Activated naive CD8-positive, alpha-beta T cell treated with anti-CD3 and anti-CD28 coated beads for 36 hours (primary cell): ENCODE measurements at places on chromosomes 3 and 15. TPM values are rescaled to one million over a fixed set of nuclear protein-coding genes. Genes with fewer than 3 reads are reported as not detected.

GRCh38 chr3:107994181-107994580, 96.7 kb downstream of the CD47 start:
- no peak for DNase-seq

The SCN5A gene
- 1.3 TPM for total RNA-seq

- DNase-seq: no peak
Observed at GRCh38 chr3:72015463-72015862, 230.5 kb upstream of the PROK2 start.

GRCh38 chr3:46966811-46967210, 9.7 kb downstream of the CCDC12 start:
- no peak for DNase-seq

GRCh38 chr3:98532275-98532637, 478 bp downstream of the GPR15 start:
- no peak for DNase-seq

DNA sequence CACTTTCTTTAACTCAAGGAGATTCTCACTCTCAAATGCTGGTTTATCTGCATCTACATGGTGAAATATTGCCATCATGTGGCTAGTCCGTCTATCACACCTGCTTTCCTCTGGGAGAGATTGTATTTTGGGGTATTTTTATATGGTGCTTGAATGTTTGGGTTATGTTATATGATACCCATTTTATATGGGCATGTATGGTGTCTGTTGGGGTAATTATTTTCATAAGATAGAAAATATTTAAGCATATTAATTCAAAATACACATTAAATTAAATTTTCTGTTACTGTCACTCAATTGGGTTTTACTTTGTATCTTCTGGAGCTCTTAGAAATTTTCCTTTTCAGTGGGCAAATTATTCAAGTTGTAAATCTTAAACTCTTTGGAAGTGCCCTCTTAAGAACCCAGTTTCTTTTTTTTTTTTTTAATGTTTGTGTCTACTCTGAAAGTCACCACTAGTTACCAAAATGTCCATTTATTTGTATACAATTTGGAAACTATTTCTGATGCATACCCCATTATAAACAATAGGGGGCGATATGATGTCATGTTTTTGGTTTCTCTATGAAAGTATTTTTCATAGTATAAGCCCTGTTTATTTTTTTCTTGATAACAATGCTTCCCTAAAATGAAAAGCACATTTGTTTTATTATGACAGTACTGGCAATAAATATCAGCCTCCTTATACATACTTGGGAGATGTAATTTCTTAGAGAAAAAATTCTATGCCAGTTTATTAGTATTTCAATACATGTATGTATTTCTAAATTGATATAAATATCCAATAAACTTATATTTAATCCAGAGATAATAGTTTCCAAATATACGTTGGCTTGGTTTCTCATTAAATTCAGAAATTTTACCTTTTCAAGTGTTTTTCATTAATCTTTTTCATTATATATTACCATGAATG, 36.1 kb upstream of the PLSCR5 start:
- peak; percentile 1 for DNase-seq

The SCG3 gene
- total RNA-seq: not detected

- DNase-seq: no peak
Observed at GRCh38 chr3:156819842-156820691, 6.1 kb upstream of the LEKR1 start.

- DNase-seq: no peak
Observed at GRCh38 chr3:138187296-138188012, at the start of gene ARMC8. TSS of gene ARMC8 (plus strand) at chr3:138187301. CDS start at chr3:138187555, 254 bp downstream.

The SATB1 gene
- 92.0 TPM for total RNA-seq

The PAK6 gene
- total RNA-seq: 0.18 TPM

GRCh38 chr3:111794711-111795110, 64.4 kb upstream of the PHLDB2 start:
- no peak for DNase-seq

The STT3B gene
- total RNA-seq: 115 TPM

DNA sequence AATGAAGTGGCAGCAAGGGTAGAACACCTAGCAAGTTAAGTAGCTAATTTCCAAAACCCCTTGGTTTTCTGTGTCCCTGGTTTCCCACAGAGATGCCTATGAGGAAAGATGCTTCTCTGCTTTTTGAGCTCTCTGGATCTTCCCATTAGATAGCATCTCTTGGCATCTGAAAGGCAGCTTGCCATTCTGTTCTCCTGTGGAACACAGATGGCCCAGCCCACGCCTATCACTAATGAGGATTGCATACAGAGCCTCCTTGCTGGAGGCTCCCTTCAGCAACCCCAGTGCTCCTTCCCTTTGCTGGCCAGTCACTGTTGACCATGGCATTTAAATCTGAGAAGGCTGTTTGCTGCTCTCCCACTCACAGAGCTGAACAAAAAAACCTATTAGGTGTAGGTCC, 34.4 kb upstream of the ETV5 start:
- no peak for DNase-seq

The EHD4 gene
- total RNA-seq: 23.5 TPM

DNA sequence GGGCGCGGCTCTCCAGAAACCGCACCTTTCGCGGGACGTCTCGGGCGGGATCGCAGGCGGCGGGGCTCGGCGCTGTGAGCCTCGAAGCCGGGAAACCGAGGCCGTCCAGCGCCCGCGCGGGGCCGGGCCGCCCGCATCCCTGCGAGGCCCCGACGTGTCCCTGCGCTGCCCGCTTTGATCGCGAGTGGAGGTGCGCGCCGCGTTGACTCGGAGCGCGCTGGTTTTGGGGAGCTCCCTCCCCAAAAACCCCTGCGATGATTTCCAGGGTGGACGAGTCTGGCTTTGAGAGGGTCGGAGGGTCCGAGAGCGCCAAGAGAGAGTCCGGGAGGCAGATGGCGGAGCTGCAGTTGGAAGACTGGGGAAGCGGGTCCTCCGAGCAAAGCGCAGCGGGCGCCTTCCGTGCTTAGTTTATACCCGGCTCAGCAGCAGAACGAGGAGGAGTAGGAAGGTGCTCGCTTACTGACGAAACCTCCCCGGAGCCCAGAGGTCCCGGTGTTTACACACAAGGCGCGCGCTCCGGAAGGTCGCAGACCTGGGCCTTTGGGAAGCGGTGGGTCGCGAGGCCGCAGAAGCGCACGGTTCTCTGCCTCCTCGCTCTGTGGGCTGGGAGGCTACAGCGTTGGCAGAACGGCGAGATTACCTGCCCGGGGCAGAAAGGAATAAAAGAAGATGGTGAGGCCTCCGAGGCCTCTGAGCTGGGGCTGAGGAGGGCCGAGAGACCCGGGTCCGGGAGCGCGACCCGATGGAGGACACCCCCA, 687 bp downstream of the ALDH1A3 start:
- DNase-seq: no peak

The SNURF gene
- 19.6 TPM for total RNA-seq

DNA sequence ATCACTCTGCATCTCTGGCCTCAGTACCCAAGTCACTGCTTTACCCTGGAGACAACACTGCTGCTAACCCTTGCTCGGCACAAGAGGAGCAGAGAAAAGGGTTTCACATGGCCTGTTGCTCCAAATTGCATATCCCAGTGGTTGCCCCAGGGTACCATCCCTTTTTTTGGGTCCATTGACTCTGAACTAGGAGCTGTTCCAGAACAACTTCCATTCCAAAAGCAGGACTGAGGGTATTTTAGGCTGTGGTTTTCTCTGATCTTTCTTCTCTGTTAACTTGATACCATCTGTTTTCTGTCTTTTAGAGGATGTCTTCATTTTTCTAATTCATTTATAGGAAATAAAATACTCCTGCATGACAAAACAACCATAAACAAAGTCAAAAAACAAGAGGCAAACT, 17.3 kb upstream of the RYK start:
- DNase-seq: no peak

The C15orf62 gene
- total RNA-seq: 0.43 TPM

DNA sequence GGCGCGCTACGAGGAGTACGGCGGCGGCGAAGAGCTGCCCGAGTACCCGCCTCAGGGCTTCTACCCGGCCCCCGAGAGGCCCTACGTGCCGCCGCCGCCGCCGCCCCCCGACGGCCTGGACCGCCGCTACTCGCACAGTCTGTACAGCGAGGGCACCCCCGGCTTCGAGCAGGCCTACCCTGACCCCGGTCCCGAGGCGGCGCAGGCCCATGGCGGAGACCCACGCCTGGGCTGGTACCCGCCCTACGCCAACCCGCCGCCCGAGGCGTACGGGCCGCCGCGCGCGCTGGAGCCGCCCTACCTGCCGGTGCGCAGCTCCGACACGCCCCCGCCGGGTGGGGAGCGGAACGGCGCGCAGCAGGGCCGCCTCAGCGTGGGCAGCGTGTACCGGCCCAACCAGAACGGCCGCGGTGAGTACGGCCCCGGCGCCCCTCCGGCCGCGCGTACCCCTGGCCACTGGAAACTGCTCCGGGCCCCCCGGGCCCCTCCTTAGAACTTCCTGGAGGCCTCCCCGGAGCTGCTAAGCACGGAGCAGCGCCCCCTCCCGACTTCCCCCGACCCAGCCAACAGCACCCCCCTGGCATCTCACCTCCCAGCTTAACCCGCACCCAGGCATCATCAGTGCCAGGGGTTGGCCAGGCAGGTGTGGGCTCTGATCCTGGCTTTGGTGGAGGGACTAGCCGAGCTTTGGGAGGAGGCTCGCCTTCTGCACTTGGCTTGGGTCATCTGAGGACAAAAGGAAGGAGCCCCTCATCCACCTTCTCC, 1.4 kb downstream of the LOXL1 start:
- peak; percentile 84 for DNase-seq

The HTR3D gene
- total RNA-seq: not detected

DNA sequence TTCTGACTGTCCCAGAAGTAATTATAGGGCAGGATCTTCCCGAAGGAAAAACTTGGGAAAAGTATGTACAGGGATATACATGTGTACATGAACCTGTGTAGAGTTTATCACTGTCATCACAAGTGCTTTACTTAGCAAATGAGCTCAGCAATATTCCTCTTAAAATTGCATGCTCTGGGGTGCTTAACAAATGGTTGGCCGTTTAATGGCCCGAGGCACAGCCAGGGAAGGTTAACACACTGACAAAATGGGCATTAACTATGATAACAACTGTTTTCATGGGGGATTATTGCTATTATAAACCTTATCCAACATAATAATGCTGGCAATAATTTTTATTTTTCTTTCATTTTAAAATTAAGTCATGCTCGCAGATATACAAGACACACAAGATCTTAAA, 459.3 kb downstream of the TUSC7 start:
- no peak for DNase-seq

The TUSC7 gene
- total RNA-seq: not detected

The STRC gene
- total RNA-seq: 0.62 TPM

The ERICH6 gene
- not detected for total RNA-seq

The NIPA2 gene
- total RNA-seq: 97.8 TPM

The NAALADL2 gene
- 0.48 TPM for total RNA-seq

DNA sequence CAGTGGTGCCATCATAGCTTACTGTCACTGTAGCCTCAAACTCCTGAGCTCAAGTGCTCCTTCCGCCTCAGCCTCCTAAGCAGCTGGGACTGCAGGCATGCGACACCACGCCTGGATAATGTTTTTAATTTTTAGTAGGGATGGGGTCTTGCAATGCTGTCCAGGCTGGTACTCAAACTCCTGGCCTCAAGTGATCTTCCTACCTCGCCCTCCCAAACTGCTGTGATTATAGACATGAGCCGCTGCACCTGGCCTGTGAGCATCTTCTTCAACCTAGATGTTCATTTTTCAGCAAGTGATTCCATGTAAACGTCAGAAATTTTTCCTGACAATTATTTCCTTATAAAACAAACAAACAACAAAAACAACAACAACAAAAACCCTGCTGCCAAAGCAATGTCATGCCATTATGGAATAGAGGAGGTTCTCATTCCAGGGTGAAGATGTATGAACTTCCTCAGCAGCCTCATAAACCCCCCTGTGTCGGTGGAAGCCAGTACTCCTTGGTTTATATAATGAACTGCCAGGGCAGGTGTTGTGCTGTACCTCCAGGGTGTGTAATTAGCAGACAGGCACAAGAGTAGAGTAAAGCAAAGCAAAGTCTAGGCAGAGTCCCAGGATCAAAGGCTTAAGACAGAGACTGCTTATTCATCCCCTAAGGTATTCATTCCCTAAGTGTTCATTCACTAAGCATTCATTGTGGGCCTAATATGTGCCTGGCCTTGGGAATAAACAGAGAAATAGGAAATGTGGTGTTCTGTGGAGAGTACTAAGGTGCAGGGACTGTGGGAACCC, 44.6 kb downstream of the NR2C2 start:
- no peak for DNase-seq

DNA sequence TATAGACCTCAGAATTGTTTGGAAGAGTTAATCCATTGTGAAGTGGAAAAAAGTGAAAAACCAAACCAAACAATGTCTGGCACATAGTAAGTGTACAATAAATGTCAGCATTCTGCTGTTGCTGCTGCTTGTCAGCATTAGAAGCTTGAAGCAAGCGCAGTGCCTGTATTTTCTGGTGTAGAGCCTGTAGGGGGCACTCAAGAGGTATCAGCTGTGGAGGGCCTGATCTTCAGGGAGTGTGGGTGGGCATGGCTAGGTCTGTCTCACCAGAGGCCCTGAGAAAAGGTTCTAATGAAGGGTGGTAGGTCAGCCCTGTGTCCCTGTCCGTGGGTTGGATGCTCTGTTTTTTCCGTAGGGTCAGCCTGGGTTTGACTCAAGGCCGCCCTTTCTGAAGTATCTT, 3.6 kb downstream of the ADAMTSL3 start:
- no peak for DNase-seq

The TRIM59 gene
- 43.3 TPM for total RNA-seq

GRCh38 chr3:123421353-123422174, 27.3 kb downstream of the ADCY5 start:
- no peak for DNase-seq

GRCh38 chr3:111473550-111473949, 68.4 kb upstream of the CD96 start:
- DNase-seq: no peak

DNA sequence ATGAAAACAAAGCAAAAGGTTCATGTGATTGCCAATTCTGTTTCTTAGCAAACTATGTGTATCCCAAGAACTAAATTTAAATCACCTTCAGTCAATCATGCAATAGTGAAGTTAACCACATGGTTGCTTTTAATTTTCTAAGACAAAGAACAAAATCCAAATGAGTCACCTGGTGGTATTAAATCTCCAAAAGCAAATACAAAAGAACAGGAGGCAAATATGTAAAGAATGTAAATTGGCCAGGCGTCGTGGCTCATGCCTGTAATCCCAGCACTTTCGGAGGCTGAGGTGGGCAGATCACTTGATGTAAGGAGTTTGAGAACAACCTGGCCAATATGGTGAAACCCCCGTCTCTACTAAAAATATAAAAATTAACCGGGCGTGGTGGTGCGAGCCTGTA, 54.2 kb upstream of the PIK3R4 start:
- DNase-seq: no peak

The KNG1 gene
- not detected for total RNA-seq

GRCh38 chr3:30232142-30232541, 374.3 kb upstream of the TGFBR2 start:
- DNase-seq: no peak

The GASK1A gene
- total RNA-seq: not detected
